Left colon (tissue), 2 donors: ENCODE measurements at places on chromosomes 7 and 10.

GRCh38 chr10:122461729-122462532 is 578 bp downstream of the HTRA1 start:
- peak; percentile 47 for DNase-seq

- DNase-seq: no peak
Measured at GRCh38 chr10:1582739-1583138, 154.6 kb downstream of the ADARB2 start.

DNA sequence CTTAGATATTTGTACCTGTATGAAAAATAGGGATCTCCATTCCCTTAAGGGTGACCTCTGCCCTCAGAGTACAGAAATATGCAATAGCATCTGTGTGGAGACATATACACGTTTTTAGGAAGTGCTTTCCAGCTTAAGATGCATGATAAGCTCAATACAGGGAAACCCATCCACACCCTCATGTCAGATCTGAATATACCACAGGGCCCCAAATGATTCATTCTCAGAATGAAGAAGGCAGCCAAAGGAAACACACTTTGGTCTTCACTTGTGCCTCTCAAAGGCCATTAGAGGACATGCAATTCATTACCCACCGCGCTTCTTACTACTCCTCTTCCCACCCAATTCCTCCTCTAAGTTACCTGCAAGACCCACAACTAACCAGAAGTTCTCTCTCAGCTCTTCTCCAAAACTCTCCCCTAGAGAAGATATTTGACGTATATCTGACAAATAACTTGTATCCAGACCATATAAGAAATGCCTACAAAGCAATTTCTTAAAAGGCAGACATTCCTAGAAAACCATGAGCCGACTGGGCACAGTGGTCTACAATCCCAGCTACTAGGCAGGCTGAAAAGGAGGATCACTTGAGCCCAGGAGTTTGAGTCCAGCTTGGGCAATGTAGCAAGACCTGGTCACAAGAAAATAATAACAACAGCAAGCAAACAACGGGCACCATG is 103.0 kb downstream of the OAT start:
- DNase-seq: no peak

GRCh38 chr7:120833546-120833945 is 24.4 kb downstream of the TSPAN12 start:
- DNase-seq: no peak

DNA sequence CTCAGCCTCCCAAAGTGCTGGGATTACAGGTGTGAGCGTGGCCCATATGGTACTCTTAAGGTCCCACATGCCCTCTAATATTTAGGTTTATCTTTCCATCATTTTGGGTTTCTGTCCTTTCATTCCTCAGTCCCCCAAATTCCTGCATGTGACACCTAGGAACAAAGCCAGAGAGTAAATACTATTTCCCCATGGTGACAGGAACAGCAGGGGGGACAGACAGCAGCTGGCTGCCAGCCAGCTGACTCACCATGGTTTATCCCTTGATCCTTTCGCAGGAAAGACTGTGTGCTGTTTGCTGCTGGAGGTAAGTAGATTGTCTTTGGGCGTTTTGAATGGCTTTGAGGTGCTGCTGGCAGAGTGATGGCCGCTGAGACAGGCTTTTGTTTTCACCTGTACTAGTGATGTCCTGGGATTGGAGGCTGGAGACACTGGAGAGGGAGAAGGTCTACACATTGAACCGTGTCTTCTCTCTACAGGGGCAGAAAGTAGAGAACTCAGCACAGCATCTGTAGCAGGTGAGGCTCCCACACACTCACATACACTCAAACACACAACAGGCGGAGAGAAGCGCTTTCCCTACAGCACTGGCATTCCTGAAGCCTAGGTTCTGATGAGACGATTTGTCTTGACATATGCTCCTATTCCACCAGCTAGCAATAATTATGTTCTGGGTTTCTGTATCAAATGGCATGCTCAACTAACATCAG is 83.7 kb upstream of the EFCAB10 start:
- DNase-seq: no peak

DNA sequence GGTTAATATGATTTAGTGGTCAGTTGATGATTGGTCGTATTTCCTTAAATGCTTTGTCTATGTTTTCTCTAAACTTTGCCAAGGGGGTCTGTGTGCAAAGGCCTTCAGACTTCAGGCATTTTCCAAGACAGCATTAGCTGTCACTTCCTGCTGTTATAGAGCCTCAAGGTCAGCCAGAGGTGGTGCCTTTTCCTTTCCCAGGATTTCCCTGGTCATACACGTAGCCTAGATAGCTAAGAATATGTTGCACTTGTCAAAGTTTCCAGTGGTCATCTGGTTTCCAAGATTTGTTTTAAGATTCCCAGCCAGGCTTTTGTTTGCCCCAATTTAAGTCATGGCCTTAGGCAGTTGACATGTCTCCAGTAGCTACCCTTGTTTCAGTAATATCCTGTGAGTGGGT is 133.2 kb upstream of the IGFBP3 start:
- DNase-seq: no peak

DNA sequence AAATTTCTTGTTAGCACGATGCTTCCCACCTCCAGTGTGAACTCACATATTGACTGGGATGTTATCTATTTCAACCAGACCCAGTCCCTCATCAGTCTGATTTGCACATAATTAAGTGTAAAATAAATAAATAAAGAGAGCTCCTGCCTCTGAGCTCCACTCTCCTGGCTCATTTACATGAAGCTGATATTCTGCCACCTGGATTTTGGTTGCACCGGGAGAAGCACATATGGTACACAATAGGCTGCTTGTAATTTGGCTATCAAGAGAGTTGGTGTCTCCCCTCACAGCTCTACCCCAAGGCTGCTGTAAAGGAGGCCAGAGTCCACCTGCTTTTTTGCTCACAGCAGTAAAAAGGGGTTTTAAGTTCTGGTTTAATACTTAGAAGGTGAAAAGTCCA is 610.5 kb downstream of the KCNMA1 start:
- no peak for DNase-seq

DNA sequence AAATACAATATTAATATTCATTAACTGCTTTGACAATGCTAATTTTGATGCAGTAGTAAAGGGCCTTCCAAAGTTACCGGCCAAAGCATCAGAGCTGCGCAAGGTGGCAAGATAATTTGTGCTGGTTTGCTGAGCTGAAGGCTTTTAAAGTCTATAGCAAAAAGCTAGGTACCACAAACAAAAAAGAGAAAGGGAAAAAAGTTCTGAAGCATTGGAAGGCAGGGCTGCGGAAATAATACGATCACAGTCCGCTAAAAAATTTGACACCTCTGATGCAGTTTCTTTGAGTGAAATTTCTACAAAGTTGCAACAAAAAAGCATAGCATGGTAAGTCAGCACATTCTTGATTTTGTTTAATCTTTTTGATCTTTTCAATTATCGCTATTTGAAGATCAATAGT is 175.6 kb downstream of the TCF7L2 start:
- no peak for DNase-seq

DNA sequence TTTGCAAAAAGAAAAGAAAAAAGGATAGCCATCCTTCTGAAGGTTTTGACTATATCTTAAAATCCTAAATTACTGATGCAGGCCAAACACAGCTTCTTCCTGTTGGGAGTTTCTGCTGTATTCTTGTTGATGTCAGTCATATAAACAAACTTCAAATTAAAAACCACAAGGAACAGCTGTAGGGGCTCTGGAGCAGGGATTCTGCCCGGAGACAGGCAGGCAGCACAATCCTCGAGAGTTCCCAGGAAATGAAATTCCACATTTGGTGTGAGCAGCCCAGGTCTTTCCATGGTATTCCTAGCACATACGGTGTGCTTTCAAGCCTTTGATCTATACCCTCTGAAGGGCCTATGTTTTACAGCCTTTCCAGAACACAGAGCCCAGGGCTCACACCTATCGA is 43.2 kb downstream of the INSYN2A start:
- no peak for DNase-seq

GRCh38 chr7:103446049-103446520 is at the start of gene SLC26A5:
SLC26A5 (minus strand) TSS chr7:103446207; CDS start chr7:103421514, 24,693 bp downstream.
- DNase-seq: peak; percentile 77

- DNase-seq: no peak
Measured at GRCh38 chr7:151506901-151507382, 12.8 kb downstream of the RHEB start.

DNA sequence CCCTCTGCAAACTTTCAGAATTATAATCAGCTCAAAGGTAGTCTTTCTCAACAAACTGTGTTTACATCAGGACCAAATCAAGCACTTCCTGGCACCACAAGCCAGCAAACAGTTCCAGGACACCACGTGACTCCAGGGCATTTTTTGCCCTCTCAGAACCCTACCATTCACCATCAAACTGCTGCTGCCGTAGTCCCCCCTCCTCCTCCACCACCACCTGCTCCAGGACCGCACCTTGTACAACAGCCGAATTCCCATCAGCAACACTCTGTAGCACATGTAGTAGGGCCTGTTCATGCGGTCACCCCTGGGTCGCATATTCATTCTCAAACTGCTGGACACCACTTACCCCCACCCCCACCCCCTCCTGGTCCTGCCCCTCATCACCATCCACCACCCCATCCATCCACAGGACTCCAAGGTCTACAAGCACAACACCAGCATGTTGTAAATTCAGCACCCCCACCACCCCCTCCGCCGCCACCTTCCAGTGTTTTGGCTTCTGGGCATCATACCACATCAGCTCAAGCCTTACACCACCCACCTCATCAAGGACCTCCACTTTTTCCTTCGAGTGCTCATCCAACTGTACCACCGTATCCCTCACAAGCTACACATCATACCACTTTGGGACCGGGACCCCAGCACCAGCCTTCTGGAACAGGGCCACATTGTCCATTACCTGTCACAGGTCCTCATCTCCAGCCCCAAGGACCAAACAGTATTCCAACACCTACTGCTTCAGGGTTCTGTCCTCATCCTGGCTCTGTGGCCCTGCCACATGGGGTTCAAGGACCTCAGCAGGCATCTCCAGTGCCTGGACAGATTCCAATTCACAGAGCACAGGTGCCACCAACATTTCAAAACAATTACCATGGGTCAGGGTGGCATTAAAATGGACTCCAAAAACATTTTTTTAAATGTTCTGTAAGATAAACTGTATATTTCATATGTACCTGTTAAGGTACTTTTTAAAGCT is 98.7 kb downstream of the KMT2E start:
- DNase-seq: no peak

GRCh38 chr7:149865437-149865836 is 8.3 kb upstream of the ATP6V0E2 start:
- no peak for DNase-seq

DNA sequence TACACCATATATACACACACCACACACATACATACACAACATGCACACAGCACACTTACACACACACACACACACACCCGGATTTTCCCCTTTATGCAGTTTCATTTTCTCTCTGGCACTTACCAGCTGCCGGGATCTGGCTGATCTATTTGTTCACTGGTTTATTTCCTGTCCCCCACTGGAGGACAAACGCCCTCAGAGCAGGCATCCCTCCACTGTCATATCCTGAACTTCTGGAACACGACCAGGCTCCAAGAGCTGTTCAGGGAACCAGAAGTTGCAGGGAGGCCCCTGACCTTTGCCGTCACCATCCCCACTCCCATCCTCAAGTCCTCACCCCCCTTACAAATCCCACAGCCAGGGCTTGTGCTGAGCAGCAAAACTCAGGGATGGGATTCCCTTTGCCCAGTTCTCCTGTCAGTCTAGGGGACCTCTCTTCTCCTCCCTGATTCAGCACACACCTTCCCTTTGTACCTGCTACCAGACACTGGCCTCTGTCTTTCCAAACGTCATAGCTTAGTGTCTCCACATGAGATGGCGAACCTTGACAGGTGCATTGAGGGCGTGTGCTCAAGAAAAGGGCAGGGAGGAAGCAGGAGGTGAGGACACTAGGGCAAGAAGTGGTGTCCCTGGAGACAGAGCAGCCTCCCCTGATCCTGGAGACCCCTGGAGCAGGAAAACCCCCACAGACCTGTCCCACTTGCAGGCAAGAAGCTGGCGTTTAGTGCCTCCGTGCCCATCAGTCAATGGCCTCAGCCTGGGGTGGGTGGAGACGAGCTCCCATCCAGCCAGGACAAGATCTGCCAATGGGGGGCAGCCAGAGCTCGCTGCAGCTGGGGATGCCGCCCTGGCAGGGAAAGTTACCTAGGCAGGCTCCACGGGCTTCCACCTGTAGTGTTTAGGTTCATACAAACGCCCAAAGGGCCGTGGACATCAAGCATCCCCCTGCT is 12.7 kb upstream of the DOCK1 start:
- no peak for DNase-seq

DNA sequence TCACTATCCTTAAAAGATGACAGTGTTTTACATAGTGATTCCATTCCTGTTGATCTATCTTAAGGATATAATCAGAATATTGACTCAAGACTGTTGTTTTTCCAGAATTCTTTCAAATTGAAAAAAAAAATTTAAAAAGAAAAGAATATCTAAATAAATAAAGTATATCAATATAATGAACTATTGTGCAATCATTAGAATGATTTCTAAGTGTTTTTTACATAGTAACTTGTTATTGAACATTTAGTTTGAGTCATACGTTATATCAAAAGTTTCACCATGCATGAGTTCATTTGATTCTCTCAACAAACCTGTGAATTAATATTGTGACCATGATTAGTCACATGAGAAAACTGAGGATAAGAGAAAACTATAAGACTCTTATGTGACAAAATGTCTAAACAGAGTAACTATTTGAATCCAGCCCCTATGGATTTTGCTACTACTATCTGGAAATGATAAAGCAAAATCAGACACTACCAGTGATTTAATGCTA is 46.1 kb downstream of the KLF6 start:
- DNase-seq: no peak

- DNase-seq: no peak
Measured at GRCh38 chr10:11824825-11825224, 1.7 kb downstream of the PROSER2 start.

- DNase-seq: no peak
Measured at GRCh38 chr10:101358706-101359300, 4.8 kb downstream of the BTRC start.

DNA sequence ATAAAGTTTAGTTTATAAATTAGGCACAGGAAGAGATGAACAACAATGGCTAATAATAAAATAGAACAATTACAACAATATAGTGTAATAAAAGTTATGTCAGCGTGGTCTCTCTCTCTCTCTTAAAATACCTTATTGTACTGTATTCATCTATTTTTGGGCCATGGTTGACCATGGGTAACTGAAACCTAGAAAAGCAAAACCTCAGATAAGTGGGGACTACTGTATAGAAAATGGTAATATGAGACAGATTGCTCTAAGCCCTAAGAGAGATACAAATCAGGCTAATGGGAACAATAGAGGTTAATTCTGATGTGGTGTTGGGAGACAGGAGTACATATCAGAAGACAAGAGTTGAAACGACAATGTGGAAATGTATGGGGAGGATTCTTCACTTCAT is 86.2 kb downstream of the ZNF365 start:
- DNase-seq: no peak
